ENCODE measurements at places on chromosomes 4 and X.

- no peak for DNase-seq
Measured at GRCh38 chrX:63934791-63935190, 149.8 kb upstream of the ARHGEF9 start.

DNA sequence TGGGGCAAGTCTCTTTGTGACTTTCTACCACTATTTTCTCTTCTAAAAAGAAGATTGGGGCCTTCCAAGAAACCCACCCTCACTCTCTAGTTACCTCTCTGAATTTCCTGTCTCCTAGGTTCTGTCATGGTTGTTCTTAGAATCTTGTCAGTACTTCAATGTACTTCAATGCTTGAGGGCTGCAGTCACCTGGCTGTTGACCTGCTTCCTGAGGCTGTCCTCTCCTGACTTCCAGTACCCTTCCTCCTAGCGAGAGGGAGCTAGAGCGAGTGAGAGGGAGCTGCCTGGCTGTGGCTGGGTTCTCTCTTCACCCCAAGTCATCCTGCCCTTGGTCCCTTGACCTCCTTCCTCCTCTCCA is 17.7 kb downstream of the CD99L2 start:
- DNase-seq: no peak

DNA sequence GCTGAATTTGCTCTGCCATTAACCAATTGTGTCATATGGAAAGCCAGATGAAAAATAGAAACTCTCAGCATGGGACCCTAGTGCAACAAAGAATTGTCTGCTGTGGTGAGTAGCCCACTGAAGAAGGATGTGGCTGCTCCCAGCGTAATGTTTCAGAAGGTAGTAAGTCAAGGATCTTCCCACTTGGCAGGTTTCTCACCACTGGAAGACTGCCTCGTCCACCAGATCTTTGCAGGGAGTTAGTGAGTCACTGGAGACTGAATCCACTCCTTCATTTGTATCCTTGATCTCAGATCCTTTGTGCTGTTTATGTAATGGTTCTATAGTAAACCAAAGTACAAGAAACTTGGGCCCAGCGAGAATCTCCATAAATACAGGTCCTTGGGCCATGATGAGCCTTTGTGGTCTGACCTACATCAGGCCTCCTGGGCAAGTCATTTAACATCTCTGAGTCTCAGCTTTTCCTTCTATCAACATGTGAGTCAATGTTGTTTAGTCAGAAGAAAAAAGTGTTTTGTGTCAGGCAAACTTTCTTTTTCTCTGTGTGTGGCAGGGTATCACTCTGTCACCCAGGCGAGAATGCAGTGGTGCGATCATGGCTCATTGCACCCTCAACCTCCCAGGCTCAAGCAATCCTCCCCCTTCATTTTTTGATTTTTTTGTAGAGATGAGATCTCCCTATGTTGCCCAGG is 78.0 kb upstream of the CCDC160 start:
- no peak for DNase-seq

DNA sequence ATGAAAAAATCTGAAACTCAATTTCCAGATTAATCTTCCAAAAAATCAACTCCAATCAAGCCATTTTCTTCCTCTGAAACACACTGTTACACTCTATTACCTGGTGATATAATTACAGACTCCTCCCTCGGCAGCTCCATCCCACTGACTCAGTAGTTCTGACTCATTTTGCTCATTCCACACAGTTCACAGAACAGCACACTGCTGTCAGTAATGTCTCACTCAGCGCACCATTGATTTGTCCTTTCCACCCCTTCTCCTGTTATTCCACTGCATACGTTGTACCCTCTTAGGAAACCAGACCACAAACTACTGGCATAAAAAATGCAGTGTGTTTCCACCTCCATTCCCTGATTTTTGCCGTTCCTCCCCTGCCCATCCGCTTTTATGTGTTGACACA is 212.7 kb downstream of the SLIT2 start:
- DNase-seq: no peak

- no peak for DNase-seq
Measured at GRCh38 chr4:40800064-40800463, 50.3 kb downstream of the NSUN7 start.

- no peak for DNase-seq
Measured at GRCh38 chrX:139304471-139304870, 226.1 kb upstream of the F9 start.

DNA sequence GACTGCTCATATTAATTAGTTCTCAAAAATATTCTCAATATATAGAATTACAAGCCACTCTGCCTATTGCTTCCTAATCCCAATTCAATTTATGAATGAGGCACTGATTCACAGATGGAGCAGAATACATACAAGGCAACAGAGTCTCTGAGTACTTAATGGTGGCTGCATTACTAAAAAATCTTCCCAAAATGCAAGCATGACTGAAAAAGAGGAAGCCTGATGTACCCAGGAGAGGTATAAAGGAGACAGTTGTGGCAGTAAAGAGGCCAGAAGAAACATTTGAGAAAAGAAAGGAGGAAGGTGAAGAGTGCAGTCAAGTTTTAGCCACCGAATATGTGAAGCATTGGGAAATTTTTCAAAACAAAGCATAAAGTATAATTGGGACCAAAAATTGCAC is 163.2 kb upstream of the INTU start:
- no peak for DNase-seq

- no peak for DNase-seq
Measured at GRCh38 chr4:2373532-2373931, 44.9 kb downstream of the ZFYVE28 start.
